ENCODE measurements at places on chromosomes 4 and X.

- DNase-seq: no peak
These were observed 633.0 kb downstream of the TLL1 start for GRCh38 chr4:166506051-166506450.

DNA sequence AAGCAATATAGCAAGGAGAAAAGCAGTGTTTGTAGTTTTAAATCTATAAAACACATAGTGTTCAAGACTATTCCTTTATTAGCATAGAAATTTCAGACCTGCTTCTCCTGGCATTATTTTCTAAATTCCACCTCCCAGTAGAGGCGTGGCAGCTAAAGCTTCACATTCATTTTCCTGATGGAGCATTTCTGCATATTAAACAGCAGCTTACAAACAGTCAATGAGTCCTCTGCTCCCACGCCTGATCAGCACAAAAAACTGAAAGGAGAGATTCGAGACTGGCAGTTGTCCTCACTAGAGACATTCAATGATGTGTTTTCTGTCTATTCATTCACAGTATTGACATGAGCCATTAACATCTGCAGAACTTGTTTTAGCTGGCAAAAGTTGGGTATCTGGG is 61.4 kb downstream of the SHISA3 start:
- no peak for DNase-seq

- DNase-seq: no peak
These were observed 41.1 kb downstream of the BMPR1B start for GRCh38 chr4:94798808-94799207.

DNA sequence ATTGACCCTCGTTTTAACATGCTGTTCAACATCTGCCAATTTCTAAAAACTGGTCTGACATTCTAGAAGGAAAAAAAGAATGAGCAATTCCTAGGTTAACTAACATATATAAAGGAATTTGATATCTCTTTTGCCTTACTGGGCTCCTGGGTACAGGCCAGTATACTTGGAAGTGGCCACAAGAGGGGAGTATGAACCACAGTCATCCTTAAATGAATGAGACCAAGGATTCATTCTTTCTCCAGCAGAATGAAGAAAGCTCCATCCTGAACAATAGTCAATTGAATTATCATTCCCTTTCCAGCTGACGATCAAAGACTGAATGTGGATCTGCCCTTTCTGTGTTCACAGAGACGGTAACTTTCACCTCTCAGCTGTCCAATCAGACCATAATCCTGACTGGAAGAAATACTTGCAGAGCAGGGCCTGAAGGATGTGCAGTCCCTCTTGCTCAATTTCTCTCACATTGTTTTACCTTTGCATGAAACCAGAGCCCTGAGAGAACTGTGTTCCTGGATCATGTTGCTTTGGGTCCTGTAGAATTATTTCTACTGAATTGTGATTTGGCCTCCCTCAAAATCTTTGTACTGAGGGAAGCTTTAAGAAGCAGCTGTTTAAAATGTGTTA is 14.8 kb upstream of the SPARCL1 start:
- DNase-seq: no peak

- DNase-seq: no peak
These were observed 46.1 kb upstream of the HOPX start for GRCh38 chr4:56727150-56727549.

- no peak for DNase-seq
These were observed 482.4 kb downstream of the SPRY1 start for GRCh38 chr4:123878976-123879375.

DNA sequence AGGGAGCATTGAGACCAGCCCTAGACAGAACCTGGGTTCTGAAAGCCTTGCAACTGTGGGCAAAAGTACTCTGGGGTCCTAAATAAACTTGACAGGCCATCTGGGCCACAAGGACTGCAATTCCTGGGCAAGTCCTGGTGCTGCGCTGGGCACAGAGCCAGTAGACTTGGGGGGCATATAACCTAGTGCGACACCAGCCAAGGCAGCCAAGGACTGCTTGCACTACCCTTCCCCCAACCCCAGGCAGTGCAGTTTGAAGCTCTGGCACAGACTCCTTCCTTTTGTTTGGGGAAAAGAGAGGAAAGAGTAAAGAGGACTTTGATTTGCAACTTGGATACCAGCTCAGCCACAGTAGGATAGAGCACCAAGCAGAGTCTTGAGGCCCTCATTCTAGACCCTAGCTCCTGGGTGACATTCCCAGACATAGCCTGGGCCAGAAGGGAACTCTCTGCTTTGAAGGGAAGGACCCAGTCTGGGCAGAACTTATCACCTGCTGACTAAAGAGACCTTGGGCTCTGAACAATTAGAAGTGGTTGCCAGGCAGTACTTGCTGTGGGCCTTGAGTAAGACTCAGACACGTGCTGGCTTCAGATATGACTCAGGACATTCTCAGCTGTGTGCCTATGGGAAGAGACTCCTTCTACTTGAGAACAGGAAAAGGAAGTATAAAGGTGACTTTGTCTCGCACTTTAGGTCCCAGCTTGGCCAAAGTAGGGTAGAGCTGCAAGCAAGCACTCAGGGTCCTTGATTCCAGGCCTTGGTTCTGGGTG is 522.8 kb downstream of the GLUD2 start:
- no peak for DNase-seq
